ENCODE measurements at places on chromosomes 1 and 21. TPM values are rescaled to one million over a fixed set of nuclear protein-coding genes. Genes with fewer than 3 reads are reported as not detected.

CYP4A11 gene
- not detected for total RNA-seq

GRCh38 chr1:94801919-94802546 is 18.1 kb upstream of the SLC44A3 start:
- DNase-seq, result no peak

SNX7 gene
- 20.0 TPM for total RNA-seq

DNA sequence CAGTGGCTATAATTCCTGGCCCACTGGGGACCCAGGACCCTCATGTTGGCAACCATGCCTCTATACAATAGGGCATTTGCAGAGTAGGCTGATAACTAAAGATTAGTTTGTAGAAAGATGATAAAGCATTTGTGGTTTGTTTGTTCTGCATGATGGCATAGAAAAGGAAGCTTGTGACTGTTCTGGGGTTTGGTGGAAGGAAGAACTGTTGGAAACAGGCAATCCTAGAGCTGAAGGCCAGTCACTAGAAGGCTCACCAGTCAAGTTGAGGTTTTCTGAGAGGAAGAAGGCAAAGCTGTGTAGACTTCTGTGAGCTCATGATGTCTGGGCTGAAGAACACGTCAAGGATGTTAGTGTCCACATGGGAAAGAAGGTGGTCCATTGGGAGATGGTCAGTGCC is 140.3 kb upstream of the VANGL1 start:
- no peak for DNase-seq

- DNase-seq, result no peak
Measured at GRCh38 chr1:86430376-86430775, 6.4 kb downstream of the CLCA2 start.

DENND2C gene
- total RNA-seq, result 42.6 TPM

- no peak for DNase-seq
Measured at GRCh38 chr21:16532840-16533239, 803.1 kb downstream of the USP25 start.

DNA sequence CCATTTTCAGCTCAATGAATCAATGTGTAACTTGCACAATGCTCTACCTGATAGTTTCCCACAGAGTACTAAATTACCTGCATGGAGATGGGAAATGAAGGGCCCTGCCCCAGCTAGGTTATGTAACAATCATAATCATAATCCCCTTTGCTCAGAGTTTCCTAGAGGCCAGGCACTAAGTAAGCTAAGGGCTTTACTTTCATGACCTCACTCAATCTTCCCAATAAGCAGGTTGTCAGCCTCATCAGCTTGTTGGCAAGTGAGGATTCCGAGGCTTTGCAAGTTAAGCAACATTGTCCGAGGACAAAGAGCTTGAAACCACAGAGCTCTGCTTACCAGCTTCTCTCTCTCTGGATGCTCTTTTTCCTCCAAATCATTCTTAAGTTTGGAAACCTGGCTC is 64.1 kb upstream of the NTPCR start:
- no peak for DNase-seq

- DNase-seq, result no peak
Measured at GRCh38 chr1:21115098-21115760, 61.5 kb downstream of the EIF4G3 start.

GRCh38 chr1:31591425-31592093 is 15.2 kb downstream of the TINAGL1 start:
- DNase-seq, result no peak

- DNase-seq, result no peak
Measured at GRCh38 chr1:225977937-225978748, 21.0 kb downstream of the SDE2 start.

SUSD4 gene
- total RNA-seq, result 48.3 TPM

DNA sequence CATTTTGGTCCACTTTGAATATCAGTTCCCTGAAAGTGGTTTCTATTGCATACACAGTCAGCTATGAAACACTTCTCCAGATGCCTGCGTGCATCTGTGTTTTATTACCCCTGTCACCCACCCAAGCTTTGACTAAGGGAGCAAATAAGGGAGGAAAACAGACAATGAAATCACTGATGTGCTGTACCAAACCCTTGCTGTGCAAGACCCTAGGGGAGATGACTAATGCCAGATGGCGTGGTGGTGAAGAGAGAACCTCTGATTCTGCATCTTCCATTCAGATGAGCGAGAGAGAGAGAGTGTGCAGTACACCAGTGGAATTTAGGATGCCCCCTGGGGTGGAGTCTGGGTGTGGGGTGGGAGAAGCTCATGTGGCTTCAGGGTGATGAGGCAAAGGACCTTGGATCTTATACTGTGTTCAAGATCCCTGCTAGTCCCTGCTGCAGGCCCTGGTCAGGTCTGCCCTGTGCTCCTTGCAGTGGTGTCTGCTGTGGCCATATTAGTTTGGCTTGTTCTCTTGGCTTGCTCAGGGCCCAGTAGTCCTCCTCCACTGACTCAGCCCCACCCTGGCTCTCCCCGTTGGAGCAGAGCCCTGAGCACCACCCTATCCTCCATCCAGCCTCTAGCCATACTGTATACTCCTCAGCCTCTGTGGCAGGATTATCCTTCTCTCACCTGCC is 18.5 kb downstream of the CLCA1 start:
- no peak for DNase-seq

- DNase-seq, result no peak
Measured at GRCh38 chr1:8329439-8329838, 11.5 kb downstream of the SLC45A1 start.

ADAMTS4 gene
- total RNA-seq, result 1.5 TPM

DNA sequence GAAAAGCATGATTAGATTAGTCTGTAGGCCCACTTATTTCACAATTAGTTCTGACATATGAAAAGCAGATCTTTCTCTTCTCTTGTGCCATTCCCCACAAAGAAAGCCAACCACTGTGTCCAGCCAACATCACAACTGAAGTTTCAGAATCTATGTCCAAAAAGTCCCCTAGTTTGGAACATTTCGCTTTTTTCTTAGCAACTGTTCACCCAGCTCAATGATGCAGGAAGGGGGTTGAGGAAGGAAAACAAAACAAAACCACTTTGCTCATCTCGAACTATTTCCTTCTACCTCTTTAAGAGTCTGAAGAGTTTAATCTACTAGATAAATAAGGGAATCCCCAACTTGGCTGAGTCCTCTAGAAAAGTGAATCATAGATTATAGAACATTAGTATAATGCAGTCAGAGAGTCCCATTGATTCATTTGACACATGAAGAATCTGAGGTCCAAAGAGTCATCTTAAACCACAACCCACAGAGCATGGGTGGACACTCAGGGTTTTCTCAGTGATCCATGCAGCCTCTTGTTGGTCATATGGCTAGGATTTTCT is 159.3 kb upstream of the SGIP1 start:
- no peak for DNase-seq

Data from esophagus squamous epithelium (tissue), 5 donors.